ENCODE measurements at places on chromosomes 16 and 17. TPM values are rescaled to one million over a fixed set of nuclear protein-coding genes. Genes with fewer than 3 reads are reported as not detected.

DNA sequence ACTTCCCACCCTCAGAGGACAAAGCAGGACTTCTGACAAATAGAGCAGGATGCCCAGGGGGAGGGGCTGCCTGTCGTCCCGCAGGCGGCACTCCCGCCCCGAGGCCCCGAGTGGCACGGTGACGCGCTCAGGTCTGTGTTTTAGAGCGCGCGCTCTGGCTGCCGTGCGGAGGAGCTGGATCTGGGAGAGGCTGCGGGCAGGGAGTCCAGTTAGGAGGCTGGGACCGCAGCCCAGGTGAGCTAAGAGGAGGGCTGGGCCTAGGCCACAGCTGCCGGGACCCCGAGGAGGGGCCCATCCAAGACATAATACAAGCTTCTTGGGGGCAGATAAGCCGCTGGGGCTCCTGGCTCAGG, 6.4 kb downstream of the DOC2A start:
- H3K27ac ChIP-seq, result no peak overlapping the region
- no peak for DNase-seq
- peaks cover 16% of the 10 kb centered on the region for H3K27me3 ChIP-seq
- no peak overlapping the region for H3K4me3 ChIP-seq

KIF19 gene
- total RNA-seq, result 0.08 TPM

GRCh38 chr17:56441308-56441707, 152.2 kb upstream of the NOG start:
- DNase-seq, result no peak
- H3K4me3 ChIP-seq, result no peak overlapping the region
- no peak overlapping the region for H3K27ac ChIP-seq

CHST6 gene
- total RNA-seq, result 1.4 TPM

ZG16B gene
- 0.27 TPM for total RNA-seq

DNA sequence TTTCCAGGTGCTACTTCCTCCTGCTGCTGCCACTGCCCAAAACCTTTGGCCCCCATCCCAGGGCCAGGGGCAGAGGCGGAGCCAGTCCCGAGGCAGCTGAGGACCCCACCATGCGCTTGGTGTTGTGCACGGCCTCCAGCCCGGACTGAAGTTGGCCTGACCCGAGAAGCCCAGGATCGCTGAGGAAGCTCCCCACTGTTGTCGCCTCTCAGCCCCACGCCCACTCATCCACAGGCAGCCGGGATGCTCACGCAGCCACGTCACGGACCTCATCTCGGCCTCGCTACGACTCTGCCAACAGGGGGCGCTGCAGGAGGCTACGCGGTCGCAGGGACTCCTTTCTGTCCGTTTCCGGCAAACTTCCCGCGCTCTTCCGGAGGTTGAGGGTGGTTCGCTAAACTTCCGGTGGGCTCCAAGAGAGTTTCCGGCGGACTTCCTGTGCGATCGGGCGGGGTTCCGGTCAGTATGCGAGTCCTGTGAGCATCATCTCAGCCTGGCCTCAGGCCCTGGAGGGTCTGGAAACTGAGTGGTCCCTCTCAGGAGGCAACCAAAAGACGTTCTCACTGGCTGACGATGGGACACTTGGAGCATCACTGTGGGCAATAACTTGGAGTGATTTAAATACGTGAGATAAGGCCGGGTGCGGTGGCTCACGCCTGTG, 12.4 kb downstream of the ZG16B start:
- peak overlapping the region; percentile 25 for H3K27ac ChIP-seq
- peaks cover 56% of the 10 kb centered on the region for H3K27me3 ChIP-seq
- DNase-seq, result peak; percentile 30
- H3K36me3 ChIP-seq, result no peaks in the 10 kb centered on the region

DNA sequence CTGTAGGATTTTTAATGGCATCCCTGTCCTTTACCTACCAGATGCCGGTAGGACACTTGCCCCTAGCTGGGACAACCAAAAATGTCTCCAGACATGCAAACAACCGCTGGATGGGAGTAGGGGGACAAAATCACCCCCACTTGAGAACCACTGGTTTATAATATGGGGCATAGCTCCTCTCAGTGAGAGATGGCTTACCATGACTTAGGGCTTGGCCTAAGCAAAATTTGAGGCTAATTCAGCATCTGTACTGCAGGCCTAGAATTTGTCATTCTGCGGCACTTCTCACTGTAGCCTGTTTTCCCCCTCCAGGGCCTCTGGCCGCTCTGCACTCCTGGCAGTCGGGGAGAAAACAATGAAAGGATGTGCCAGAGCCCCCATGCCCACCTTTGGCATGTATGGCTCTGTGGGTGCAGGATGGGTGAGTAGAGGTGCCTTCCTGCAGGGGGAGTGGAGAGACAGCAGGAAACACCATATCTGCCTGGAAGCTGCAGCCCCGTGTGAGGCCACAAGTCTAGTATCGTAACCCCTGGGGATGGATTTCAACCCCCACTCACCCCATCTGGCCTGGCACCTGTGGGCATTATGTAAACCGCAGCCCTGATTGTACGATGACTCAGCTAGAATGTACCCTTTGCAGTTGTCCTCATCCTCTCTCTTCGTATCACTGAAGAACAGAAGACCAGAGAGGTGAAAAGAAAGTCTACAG, 268.1 kb downstream of the SOX9 start:
- H3K27me3 ChIP-seq, result peaks cover 40% of the 10 kb centered on the region
- H3K4me1 ChIP-seq, result no peaks in the 10 kb centered on the region
- H3K36me3 ChIP-seq, result no peaks in the 10 kb centered on the region
- H3K4me3 ChIP-seq, result no peak overlapping the region
- DNase-seq, result no peak
- no peak overlapping the region for H3K27ac ChIP-seq

DNA sequence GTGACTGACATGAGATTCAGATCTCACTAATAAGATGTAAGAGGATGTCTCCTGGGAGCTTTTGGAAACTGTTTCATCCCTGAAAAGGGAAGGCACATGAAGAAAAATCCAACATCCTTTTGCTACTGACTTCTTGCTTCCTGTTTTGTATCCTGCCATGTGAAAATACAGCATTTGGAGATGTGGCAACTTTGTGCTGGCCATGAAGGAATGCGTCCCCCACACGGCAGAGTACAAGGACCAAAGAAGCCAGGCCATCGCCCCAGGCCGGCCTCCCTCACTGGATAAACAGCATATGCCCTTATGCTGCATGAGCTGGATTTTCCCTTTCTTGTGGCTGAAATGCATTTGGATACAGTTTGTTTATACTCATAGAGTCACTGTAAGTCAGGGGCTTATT, 5.5 kb upstream of the HASPIN start:
- no peak overlapping the region for H3K4me3 ChIP-seq
- peaks cover 57% of the 10 kb centered on the region for H3K36me3 ChIP-seq
- H3K4me1 ChIP-seq, result peaks cover 33% of the 10 kb centered on the region

CCL14 gene
- total RNA-seq, result 8.8 TPM

DNA sequence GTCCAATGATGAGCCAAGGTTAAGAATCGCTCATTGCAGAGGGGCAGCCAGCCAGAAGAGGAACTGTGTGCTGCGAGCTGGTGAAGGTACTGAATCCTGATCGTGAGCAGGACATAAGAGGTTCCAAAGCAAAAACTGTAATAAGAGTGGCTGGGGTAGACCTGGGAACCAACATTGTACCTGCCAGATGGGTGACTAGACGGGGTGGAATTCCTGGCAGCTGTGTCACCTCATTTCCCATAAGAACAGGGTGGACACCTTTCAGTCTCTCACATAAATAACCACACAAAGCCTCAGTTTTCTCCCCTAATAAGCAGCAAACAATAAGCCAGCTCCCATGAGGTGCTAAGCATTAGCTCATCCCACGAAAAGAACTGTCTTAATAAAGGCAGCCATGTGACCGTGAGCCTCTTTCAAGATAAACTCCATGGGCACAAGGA, 290.3 kb downstream of the SOX9 start:
- no peak for DNase-seq
- no peak overlapping the region for H3K4me3 ChIP-seq
- H3K4me1 ChIP-seq, result peaks cover 16% of the 10 kb centered on the region
- no peak overlapping the region for H3K27ac ChIP-seq

- no peaks in the 10 kb centered on the region for H3K36me3 ChIP-seq
- no peaks in the 10 kb centered on the region for H3K4me1 ChIP-seq
- H3K4me3 ChIP-seq, result no peak overlapping the region
- H3K27me3 ChIP-seq, result no peaks in the 10 kb centered on the region
Observed at GRCh38 chr17:66459811-66460270, 157.4 kb downstream of the PRKCA start.

CBLN1 gene
- total RNA-seq, result 0.77 TPM

DNA sequence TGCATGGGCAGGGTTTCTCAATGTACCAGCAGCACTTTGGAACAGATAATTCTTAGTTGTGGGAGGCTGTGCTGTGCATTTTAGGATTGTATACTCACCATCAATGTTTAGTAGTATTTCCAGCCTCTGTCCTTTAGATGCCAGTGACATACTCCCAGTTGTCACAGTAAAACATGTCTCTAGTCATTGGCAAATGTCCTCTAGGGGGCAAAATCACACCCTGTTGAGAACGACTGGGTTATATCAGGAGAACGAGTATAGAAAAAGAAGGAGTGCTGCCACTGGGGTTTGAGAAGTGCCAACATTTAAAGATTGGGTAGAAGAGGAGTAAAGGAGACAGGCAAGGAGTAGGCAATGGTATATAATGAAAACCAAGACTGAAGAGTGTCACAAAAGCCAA, 37.9 kb upstream of the SMIM36 start:
- H3K4me1 ChIP-seq, result no peaks in the 10 kb centered on the region
- H3K4me3 ChIP-seq, result no peak overlapping the region
- no peaks in the 10 kb centered on the region for H3K36me3 ChIP-seq
- H3K27me3 ChIP-seq, result no peaks in the 10 kb centered on the region

DNA sequence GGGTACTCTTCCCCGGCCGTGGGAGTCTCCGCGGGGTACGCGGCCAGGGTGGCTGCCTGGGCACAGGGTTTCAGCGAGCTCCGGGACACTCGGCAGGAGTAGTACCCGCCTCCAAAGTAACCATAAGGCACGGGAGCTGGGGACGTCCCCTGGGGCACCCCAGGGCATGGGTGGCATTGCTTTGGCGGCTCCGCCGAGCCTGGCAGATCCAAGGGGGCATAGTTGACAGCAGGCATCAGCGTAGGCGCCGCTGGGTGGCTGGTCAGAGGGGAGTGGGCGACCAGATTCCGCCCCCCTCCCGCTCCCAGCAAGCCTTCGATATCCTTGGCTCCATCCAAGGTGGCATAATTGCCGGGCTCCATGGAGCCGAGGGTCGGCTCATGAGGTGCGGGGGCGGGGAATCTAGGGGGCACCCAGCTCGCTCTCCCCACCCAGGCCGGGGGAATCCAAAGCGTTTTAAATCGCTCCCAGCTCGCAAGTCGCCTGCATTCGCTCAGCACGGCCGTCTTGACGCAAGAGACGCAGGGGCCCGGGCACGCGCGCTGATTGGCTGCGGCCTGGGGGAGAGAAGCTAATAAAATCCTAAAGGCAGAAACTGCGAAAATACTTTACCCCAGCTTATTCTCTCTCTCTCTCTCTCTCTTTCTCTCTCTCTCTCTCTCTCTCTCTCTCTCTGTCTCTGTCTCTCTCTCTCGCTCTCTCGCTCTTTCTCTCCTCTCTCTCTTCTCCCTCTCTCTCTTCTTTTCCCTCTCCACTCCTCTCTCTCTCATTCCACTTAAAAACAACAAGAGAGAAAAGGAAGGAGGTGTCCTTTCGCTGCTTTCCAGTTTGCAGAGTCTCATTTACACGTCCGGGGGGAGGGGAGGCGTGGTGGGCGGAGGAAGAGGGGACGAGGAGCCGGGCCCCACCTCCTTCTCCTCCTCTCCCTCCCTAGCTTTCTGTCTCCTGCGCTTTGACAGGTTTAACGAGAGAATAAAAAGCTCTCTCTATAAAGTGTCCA, at the start of gene HOXB13:
Gene HOXB13 (minus strand): TSS at position 519 of the 1,000 bp plus-strand sequence. CDS start 157 bp downstream, at position 362.
- no peaks in the 10 kb centered on the region for H3K36me3 ChIP-seq
- H3K4me1 ChIP-seq, result peaks cover 44% of the 10 kb centered on the region
- H3K4me3 ChIP-seq, result peak within 1 kb of the TSS; percentile 46
- peak; percentile 32 for DNase-seq

HEATR9 gene
- total RNA-seq, result not detected

DNA sequence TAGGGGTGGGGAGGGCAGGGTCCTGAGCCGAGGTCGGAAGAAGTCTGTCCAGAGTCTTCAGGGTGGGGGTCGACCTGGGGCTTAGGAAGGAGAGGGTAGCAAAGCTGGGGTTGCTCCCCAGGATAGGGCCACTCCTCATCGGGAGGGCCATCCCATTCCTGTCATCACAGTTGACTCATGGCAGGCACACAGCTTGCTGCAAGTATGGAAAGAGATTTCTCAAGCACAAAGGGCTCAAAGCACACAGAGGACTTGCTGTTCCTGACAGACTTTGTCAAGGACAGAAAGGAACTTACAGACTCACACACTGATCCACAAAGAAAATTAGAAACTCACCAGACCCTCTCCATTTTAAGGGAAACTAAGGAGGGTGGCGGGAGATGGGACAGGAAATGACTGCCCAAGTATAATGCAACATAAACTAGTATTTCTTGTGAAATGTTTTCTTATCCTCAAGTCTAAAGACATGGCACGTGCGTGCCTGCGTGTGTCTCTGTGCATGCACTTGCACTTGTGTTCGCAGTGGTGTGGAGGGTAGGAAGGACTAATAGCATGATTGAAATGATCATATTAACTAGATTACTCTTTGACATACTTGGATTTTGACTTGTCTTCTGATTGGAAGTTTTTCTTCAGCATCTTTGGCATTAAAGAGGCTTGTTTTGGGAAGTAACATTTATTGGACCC, 2.4 kb downstream of the AOC2 start:
- H3K27me3 ChIP-seq, result no peaks in the 10 kb centered on the region
- peak overlapping the region; percentile 22 for H3K27ac ChIP-seq
- H3K36me3 ChIP-seq, result peaks cover 39% of the 10 kb centered on the region
- no peak overlapping the region for H3K4me3 ChIP-seq
- DNase-seq, result no peak

CCL17 gene
- total RNA-seq, result not detected

Data from left ventricle myocardium inferior (tissue), 1 donor.